ENCODE measurements at places on chromosomes 2 and 18.

- DNase-seq: no peak
These were observed 558.2 kb downstream of the SUCLG1 start for GRCh38 chr2:83900862-83901261.

DNA sequence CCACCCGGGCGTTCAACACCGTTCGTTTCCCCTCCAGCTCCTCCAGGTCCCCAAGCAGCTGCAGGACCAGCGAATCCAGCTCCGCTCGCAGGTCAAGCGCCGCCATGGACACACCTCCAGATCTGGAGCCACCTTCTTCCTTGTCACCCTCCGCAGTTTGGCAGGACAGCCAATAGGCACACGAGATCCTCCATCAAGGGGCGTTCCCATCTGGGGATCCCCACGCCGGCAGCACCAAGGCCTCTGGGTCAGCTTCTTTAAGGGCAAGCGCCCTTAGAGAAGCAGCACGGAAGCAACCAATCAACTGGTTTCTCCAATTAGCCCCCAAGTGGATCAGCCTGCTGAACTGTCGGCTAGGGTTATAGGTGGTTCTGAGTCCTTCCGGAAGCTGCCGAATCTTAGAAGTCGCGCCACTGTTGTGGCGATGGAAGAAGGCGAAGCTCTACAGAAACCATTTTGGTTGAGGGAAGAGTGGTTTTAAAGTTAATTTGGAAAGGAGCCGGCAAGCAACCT, 621 bp upstream of the IMP4 start:
- peak; percentile 88 for DNase-seq

DNA sequence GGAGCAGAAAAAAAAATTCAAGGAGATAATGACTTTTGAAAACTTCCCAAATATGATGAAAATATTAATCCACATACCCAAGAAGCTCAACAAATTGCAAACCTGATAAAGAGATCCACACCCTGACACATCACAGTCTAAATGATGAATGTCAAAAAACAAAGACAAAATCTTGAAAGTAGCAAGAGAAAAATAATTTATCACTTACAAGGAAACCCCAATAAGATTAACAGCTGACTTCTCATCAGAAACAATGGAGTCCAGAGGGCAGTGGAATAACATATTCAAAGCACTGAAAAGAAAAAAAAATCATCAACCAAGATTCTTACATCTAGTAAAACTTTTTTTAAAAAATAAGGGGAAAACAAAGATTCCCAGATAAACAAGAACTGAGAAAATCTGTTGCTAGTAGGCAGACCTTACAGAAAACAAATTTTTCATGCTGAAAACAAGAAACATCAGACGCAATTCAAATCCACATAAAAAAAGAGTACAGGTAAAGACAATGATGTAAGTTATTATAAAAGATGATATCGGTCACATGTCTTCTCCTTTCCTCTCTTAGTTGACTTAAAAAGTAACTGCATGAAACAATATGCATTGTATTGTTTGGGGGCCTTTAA, 21.3 kb downstream of the SLC66A2 start:
- DNase-seq: no peak

- no peak for DNase-seq
These were observed 22.8 kb downstream of the NFE2L2 start for GRCh38 chr2:177241711-177242120.

GRCh38 chr2:203097735-203098134, 83.1 kb downstream of the NBEAL1 start:
- DNase-seq: no peak

DNA sequence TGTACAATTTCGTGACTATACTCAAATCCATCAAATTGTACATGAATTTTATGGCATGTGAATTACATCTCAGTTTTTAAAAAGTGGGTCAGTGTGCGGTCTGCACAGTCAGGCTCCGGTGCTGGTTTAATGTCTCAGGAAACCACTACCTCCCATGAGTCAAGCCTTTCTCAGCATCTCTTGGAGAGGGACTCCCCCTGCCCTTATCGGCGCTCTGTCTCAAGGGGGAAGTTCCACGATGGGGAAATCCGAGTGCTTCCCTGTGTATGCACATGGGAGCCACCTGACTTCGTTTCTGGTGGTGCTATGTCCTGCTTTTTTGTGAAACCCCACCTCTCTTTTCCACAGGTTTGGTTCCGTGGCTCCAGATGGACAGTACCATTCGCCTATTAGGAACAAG, 72.5 kb downstream of the ACOXL start:
- DNase-seq: no peak

DNA sequence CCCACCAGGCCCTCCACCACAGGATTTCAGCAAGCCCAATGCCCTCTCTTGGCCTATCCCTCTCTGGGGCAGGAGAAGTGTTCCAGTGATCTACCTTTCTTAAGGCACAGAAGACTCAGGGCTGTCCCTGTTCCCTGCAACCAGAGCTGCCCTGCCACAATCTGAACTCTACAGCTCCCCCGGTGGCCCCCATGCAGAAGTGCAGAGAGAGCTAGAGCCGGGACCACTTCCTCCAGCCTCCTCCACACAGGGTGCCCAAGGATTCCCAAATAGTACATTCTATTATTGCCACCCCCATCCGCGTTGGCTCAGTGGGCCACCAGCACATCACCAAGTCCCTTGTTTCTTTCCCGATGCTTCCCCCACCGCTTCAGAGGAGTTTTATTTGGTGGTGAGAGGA, 114.8 kb upstream of the PTPRM start:
- no peak for DNase-seq

- no peak for DNase-seq
These were observed 27.0 kb downstream of the CDH2 start for GRCh38 chr18:28149810-28150420.

GRCh38 chr2:26571316-26571715, 69.8 kb downstream of the CIB4 start:
- DNase-seq: no peak

DNA sequence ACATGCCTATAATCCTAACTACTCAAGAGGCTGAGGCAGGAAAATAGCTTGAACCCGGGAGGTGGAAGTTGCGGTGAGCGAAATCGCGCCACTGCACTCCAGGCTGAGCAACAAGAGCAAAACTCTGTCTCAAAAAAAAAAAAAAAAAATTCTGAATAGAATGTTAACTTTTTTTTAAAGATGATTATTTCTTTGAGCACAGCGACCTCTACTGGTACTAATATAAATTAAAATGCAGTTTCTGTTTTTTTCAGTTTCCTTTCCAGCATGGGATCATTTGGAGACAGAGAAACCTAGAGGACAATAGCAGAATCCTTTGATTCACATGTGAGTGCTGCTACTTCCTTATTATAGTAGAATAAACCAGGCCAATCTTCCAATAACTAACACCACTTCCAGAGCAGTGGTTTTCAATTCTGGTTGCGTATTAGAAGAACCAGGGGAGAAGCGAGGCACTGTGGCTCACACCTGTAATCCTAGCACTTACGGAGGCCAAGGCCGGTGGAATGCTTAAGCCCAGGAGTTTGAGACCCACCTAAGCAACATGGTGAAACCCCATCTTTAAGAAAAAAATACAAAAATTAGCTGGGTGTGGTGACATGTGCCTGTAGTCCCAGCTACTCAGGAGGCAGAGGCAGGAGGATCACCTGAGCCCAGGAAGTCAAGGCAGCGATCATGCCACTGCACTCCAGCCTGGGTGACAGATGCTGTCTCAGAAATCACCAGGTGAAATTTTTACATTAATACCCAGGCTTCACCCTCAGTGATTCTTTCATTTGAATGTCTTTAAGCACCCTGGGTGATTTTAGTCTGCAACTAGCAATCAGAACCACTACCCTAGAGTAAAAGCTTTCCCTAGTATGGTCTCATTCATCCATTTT, 10.1 kb downstream of the SRSF7 start:
- DNase-seq: no peak

- peak; percentile 40 for DNase-seq
These were observed 142.9 kb downstream of the LDLRAD4 start for GRCh38 chr18:13361431-13361830.

DNA sequence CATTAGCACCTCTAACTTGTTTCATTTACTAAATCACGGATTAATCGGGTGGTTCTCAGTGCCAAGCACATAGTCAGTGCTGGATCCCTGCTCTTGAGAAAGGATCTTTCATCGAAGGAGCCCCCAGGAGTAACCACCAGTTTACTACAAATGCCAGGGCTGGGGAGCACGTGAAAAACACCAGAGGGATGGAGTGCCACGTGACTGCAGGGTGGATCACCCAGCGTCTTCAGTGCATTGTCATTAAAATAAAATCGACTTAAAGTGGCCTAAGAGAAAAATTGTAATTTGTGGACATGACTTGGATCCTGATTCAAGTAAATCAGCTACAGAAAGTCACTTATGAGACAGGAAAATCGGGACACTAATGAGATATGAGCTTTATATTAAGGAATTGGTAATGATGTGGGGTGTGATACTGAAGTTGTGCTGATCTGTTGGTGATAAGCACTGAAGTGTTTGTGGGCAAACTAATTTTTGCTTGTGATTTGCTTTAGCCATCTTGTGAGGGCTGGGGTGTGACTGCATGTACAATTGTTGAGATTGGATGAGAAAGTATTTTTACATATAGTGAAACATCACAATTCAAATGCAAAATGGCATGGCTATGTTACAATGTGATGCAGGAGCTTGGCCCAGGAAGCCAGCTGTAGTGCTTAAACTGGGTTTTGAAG, 63.8 kb downstream of the NCK2 start:
- no peak for DNase-seq

DNA sequence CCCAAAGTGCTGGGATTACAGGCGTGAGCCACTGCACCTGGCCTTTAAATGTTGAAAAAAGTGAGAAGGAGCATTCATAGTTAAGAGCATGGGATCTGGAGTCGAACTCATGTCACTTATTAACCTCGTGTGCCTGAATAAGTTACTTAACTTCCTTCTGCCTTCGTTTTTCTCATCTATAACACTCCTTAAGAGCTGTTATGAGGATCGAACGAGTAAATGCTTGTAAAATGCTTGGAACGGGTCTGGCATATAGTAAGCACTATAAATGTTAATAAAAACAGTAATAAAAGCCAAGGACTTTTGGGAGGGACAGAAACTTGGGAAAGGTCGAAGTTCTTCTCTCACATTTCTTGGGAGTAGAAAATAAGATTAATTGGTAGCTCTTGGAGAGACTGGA, 40.8 kb downstream of the RAB10 start:
- DNase-seq: no peak
